A673 (cell line): ENCODE measurements at places on chromosomes 12 and 14. TPM values are rescaled to one million over a fixed set of nuclear protein-coding genes. Genes with fewer than 3 reads are reported as not detected.

The NDUFB1 gene
- 140 and 154 TPM in 2 replicates for total RNA-seq

The ABCD2 gene
- 0.04 TPM in 1 of 2 replicates, not detected in the other for total RNA-seq

DNA sequence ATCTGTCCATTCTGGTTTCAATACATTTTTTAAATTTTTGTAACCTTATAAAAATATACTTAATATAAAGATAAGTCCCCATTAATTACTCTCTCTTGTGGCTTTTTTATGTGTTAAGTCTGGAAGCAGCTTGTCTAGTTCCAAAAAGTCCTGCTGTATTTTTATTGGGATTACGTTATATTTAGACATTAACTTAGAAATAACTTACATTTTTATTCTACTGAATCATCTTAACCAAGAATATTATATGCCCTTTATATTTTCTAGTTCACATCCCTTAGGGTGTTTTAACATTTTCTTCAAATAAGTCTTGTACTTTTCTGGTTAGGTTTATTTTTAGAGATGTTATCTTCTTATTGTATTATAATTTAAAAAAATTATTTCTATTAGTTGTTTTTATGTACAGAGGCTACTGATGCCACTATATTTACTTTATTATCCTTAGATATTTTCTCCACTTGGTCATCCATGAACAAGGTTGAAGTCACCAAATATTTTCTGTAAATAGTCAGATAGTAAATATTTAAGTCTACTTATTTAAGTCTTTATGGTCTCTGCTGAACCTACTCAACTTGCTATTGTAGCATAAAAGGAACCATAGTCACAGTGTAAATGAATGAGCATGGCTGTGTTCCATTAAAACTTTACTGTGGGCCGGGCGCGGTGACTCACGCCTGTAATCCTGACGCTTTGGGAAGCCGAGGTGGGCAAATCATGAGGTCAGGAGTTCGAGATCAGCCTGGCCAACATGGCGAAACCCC, 132.4 kb upstream of the NEDD1 start:
- H3K27ac ChIP-seq, result no peak overlapping the region
- DNase-seq, result no peak
- no peaks in the 10 kb centered on the region for H3K27me3 ChIP-seq
- H3K4me1 ChIP-seq, result no peaks in the 10 kb centered on the region

The CHURC1 gene
- 61.9 and 65.2 TPM in 2 replicates for total RNA-seq

GRCh38 chr12:129081755-129082250, 228.5 kb downstream of the GLT1D1 start:
- no peaks in the 10 kb centered on the region for H3K27me3 ChIP-seq
- DNase-seq, result no peak
- H3K4me1 ChIP-seq, result no peaks in the 10 kb centered on the region

The PLD4 gene
- not detected in 2 replicates for total RNA-seq

The MAP3K9 gene
- total RNA-seq, result 5.4 and 6.4 TPM in 2 replicates

DNA sequence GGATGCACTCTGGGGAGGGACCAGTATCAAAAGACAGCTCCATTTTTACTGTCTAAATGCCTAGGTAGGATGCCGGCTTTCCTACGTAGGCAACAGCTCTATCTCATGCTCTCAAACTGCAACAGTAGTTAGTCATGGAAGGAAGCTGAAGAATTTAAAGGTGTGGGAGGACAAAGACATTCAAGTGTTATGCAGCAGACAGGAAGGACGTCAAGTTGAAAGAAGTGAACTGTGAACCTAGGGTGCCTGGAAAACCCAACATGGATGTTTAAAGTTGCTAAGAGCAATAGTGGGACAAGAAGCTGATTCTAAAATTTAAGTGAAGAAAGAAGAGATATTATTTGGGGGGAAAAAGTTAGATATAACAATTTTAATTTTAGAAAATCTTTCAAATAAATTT, 5.9 kb downstream of the SEC23A start:
- no peak for DNase-seq
- no peak overlapping the region for H3K4me3 ChIP-seq
- no peaks in the 10 kb centered on the region for H3K4me1 ChIP-seq
- no peak overlapping the region for H3K27ac ChIP-seq
- no peaks in the 10 kb centered on the region for H3K27me3 ChIP-seq
- H3K36me3 ChIP-seq, result peaks cover 20% of the 10 kb centered on the region

DNA sequence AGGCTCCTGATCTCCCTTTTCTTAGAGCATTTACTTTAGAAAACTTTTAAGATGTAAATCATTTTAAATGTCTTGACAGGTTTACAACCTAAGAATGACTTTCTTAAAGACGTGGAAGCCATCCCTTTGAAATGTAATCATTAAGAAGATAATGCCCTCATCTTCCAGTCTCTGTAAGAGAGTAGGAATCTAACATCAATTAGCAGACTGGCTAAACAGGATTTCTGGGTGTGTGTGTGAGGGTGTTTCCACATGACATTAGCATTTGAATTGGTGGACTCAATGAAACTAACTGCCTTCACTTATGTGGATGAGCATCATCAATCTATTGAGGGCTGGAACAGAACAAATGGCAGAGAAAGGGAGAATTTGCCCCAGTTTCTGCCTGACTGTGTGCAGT, 329.5 kb downstream of the RPL10L start:
- DNase-seq, result no peak
- no peaks in the 10 kb centered on the region for H3K36me3 ChIP-seq
- H3K27me3 ChIP-seq, result no peaks in the 10 kb centered on the region
- no peaks in the 10 kb centered on the region for H3K4me1 ChIP-seq
- H3K27ac ChIP-seq, result no peak overlapping the region
- no peak overlapping the region for H3K4me3 ChIP-seq

The TAS2R10 gene
- 1.1 and 1.4 TPM in 2 replicates for total RNA-seq

The CACNA2D4 gene
- 0.41 and 1.2 TPM in 2 replicates for total RNA-seq

DNA sequence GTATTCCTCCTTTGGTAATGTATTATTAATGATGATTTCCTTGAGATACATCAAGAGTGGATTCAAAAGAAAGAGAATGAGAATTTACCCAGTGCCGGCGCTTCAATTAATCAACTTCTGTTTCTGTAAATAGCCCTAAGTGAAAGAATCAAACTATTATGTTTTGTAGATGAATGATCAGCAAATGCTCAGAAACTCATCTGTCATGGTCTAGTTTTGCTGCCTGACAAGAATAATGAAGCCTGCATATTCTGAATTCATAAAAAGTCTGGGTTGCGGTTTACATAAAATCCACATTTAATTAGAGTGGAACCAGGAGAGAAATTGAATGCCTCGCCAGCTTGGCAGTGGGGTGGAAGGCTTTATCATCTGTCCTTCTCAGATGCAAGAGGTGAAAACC, 325.3 kb downstream of the GALC start:
- H3K27ac ChIP-seq, result no peak overlapping the region
- peaks cover 5% of the 10 kb centered on the region for H3K4me1 ChIP-seq
- no peak overlapping the region for H3K4me3 ChIP-seq
- H3K36me3 ChIP-seq, result no peaks in the 10 kb centered on the region
- H3K27me3 ChIP-seq, result no peaks in the 10 kb centered on the region

The KERA gene
- total RNA-seq, result not detected in 2 replicates

The CCDC197 gene
- not detected in 2 replicates for total RNA-seq

DNA sequence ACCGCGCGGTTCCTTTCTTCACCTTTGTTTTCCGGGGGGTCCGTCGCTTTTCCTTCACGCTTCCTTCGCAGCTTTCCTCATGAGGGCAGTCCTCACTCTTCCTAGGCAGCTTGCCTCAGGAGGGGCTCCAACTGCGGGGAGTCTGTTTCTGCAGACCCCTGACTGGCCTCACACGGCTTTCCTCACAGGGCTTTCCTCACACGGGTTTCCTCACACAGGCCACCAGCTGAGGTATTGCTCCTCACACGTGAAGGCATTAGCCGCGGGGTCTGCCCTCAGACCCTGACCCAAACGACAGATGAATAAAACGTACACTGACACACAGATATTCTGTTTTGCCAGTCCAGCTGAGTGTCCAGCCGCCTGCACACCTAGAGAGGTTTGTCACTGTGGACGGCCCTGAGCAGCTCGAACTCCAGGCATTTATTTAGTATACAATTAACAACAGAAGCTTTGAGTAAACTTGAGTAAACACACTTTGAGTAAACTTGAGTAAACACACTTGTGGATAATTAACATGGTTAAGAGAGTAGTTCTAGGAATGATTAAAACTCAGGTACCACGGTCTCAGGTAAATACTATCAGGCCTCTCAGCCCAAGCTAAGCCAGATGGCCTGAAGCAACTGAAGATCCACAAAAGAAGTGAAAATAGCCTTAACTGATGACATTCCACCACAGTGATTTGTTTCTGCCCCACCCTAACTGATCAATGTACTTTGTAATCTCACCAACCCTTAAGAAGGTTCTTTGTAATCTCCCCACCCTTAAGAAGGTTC, 16.1 kb upstream of the LYZ start:
- no peak for DNase-seq
- H3K36me3 ChIP-seq, result no peaks in the 10 kb centered on the region
- no peak overlapping the region for H3K27ac ChIP-seq
- peaks cover 3% of the 10 kb centered on the region for H3K4me1 ChIP-seq

DNA sequence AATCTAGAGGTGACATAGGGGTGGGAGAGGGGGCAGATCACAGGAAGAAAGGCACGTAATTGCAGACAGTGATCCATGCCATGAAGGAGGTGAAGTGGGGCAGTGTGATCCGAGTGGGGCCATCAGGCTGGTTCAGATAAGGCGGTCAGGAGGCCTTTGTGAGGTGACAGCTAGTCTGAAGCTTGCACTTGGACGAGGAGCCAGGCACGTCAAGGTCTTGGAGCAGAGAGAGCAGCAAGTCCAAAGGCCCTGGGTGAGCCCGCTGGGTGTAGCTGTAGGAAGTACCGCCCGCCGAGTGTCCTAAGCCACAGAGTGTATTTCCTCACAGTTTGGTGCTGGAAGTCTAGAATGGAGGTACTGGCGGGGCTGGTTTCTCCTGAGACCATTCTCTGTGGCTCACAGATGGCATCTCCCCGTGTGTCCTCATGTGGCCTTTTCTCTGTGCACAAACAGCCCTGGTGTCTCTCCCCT, 23.6 kb downstream of the RHOF start:
- no peak overlapping the region for H3K27ac ChIP-seq
- no peak for DNase-seq
- no peaks in the 10 kb centered on the region for H3K27me3 ChIP-seq
- no peaks in the 10 kb centered on the region for H3K4me1 ChIP-seq
- H3K36me3 ChIP-seq, result no peaks in the 10 kb centered on the region

- H3K27ac ChIP-seq, result no peak overlapping the region
- no peak overlapping the region for H3K4me3 ChIP-seq
- no peaks in the 10 kb centered on the region for H3K27me3 ChIP-seq
- no peaks in the 10 kb centered on the region for H3K36me3 ChIP-seq
- peaks cover 4% of the 10 kb centered on the region for H3K4me1 ChIP-seq
- no peak for DNase-seq
These were observed 281.9 kb downstream of the ACSS3 start for GRCh38 chr12:81359736-81360135.

GRCh38 chr14:36256126-36256801, 64.2 kb downstream of the MBIP start:
- H3K4me3 ChIP-seq, result no peak overlapping the region
- DNase-seq, result no peak
- H3K36me3 ChIP-seq, result no peaks in the 10 kb centered on the region
- no peaks in the 10 kb centered on the region for H3K4me1 ChIP-seq

DNA sequence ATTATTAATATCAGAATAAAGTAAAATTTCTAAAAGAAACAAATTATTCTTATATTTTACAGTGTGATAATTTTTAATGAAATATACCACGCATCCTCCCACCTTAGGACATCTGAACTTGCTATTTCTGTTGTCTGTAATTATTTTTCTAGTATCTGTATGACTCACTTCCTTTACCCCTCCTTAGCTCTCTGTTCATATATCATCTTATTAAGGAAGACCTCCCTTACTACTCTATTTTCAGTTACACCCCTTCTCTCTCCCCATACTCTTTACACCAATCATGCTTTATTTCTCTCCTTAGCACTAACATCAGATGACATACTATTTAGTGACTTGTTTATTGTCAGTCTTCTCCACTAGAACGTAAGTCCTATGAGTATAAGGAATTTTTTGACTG, 34.2 kb upstream of the C12orf50 start:
- H3K27ac ChIP-seq, result no peak overlapping the region
- peak; percentile 58 for DNase-seq

- H3K4me1 ChIP-seq, result peaks cover 8% of the 10 kb centered on the region
- H3K27ac ChIP-seq, result no peak overlapping the region
- no peaks in the 10 kb centered on the region for H3K36me3 ChIP-seq
- no peak for DNase-seq
These were observed 501 bp downstream of the C1R start for GRCh38 chr12:7091660-7092228.

DNA sequence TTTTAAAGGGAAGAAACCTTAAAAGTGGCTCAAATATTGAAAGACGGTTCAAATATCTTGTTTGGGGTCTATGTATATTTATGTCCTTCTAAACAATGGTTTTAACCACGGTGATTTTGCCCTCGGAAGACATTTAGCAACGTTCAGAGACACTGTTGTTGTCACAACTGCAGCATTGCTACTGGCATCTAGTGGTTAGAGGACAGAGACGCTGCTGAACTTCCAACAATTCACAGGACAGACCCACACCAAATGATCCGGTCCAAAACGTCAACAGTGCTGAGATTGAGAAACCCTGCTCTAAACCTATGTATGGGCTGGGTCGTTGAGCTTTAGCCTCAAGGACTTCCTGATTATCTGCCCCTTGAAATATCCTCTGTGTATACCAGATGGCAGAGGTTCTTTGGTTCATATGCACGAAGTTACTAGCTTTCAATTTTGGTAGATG, 1.7 kb downstream of the ANGEL1 start:
- H3K27ac ChIP-seq, result peak overlapping the region; percentile 5
- no peaks in the 10 kb centered on the region for H3K27me3 ChIP-seq
- DNase-seq, result peak; percentile 50
- peak overlapping the region; percentile 86 for H3K4me3 ChIP-seq
- H3K36me3 ChIP-seq, result peaks cover 7% of the 10 kb centered on the region

- H3K36me3 ChIP-seq, result no peaks in the 10 kb centered on the region
- H3K4me1 ChIP-seq, result no peaks in the 10 kb centered on the region
- no peak overlapping the region for H3K4me3 ChIP-seq
- H3K27ac ChIP-seq, result peak overlapping the region; percentile 2
- no peak for DNase-seq
These were observed 9.2 kb upstream of the ALDH2 start for GRCh38 chr12:111757361-111758119.

The PLBD1 gene
- not detected in 2 replicates for total RNA-seq

The TCL1B gene
- 0.83 and 1.1 TPM in 2 replicates for total RNA-seq

DNA sequence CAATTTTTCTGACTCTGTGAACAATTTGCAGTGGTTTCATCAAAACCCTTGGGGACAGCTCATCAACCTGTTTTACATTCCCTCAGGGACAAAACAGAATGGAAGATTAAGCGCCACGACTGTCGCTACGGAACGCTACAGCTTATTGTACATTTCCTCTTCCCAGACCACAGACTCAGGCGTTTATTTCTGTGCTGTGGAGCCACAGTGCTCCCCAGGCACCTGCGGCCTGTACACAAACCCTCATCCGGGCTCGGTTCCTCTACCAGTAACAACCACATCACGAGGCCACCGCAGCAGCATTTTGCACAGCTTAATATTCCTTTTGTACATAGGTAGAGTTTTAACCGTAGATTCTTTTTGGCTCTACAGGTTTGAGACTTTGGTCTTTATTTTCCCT, 397.4 kb upstream of the OR4E1 start:
- peak overlapping the region; percentile 33 for H3K4me3 ChIP-seq
- H3K4me1 ChIP-seq, result peaks cover 12% of the 10 kb centered on the region
- H3K36me3 ChIP-seq, result no peaks in the 10 kb centered on the region
- DNase-seq, result peak; percentile 57
- H3K27ac ChIP-seq, result no peak overlapping the region
- peaks cover 4% of the 10 kb centered on the region for H3K27me3 ChIP-seq

GRCh38 chr12:132356691-132357622, 27.6 kb upstream of the GALNT9 start:
- H3K27me3 ChIP-seq, result no peaks in the 10 kb centered on the region
- H3K4me1 ChIP-seq, result peaks cover 34% of the 10 kb centered on the region
- H3K27ac ChIP-seq, result peak overlapping the region; percentile 67
- no peaks in the 10 kb centered on the region for H3K36me3 ChIP-seq

- H3K4me3 ChIP-seq, result no peak overlapping the region
- no peaks in the 10 kb centered on the region for H3K27me3 ChIP-seq
- H3K36me3 ChIP-seq, result no peaks in the 10 kb centered on the region
- no peaks in the 10 kb centered on the region for H3K4me1 ChIP-seq
These were observed 1.5 kb upstream of the MSRB3 start for GRCh38 chr12:65276916-65277530.
